ENCODE measurements at places on chromosomes 4 and X. TPM values are rescaled to one million over a fixed set of nuclear protein-coding genes. Genes with fewer than 3 reads are reported as not detected.
A peak's percentile ranks its signal among the peaks of the same experiment; 100 is the strongest.

DNA sequence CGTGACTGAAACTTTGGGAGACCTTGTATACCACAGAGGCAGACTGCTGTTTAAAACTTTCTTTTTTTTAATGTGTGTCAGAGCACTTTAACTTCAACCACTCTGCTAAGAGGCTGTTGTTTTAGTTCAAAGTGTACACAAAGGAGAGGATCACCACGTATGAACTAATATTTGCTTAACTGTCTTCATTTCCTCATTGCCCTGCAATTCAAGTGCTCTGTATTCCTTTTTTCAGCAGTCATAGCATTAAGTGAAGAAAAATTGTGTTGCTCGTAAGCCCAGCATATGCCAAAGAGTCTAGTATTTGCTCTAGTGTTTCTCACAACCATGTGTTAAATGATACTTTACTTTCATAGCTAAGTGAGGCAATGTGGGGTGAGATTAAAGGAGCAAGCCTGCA lies 63.0 kb upstream of the HHIP start:
- H3K27ac ChIP-seq: no peak overlapping the region
- H3K4me3 ChIP-seq: no peak overlapping the region
- no peak for DNase-seq
- H3K27me3 ChIP-seq: no peaks in the 10 kb centered on the region
- no peaks in the 10 kb centered on the region for H3K36me3 ChIP-seq
- no peaks in the 10 kb centered on the region for H3K4me1 ChIP-seq

DNA sequence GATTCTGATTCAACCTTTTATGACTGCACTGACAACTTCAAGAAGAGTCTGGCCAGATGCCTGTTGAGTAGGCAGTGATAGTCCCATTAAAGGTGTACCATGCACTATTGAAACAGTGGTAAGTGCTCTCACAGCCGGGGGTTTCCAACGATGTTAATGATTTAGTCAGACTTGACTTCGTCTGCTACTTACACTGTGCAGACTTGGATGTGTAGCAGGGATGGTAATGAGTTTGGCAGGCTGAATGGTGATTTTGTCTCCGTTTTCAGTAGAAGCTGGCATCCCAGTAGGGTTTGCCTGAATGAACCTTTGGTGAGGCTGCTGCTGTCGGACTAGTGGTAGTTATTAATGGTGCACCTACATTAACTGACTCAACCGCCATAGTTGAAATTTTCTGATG lies 52.0 kb upstream of the TMSB15B start:
- no peaks in the 10 kb centered on the region for H3K36me3 ChIP-seq
- no peak overlapping the region for H3K4me3 ChIP-seq
- no peaks in the 10 kb centered on the region for H3K4me1 ChIP-seq
- H3K27me3 ChIP-seq: no peaks in the 10 kb centered on the region

DNA sequence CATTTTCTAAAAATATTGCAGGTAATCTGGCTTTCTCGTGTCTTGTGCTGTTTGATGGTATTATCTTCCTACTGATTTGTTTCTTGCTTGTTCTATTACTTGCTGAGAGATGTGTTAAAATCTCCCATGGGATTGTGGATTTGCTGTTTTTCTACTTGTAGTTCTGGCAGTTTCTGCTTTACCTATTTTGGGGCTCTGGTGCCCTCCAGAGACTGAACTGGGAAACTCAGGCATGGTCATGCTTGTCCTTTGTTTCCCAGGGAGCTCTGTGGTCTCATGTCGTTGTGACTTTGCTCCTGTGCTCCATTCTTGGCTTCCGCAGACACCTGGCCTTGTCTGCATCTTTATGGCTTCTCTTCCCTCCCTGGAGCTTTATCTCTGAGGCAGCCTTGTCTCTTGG lies 39.5 kb downstream of the NSD2 start:
- no peaks in the 10 kb centered on the region for H3K36me3 ChIP-seq
- no peak overlapping the region for H3K4me3 ChIP-seq
- no peak for DNase-seq
- no peak overlapping the region for H3K27ac ChIP-seq
- H3K4me1 ChIP-seq: no peaks in the 10 kb centered on the region
- no peaks in the 10 kb centered on the region for H3K27me3 ChIP-seq

- peaks cover 12% of the 10 kb centered on the region for H3K4me1 ChIP-seq
- no peaks in the 10 kb centered on the region for H3K36me3 ChIP-seq
- peak overlapping the region; percentile 75 for H3K4me3 ChIP-seq
- peaks cover 17% of the 10 kb centered on the region for H3K27me3 ChIP-seq
Observed at GRCh38 chr4:186726426-186727168, 2.9 kb upstream of the FAT1 start.

DNA sequence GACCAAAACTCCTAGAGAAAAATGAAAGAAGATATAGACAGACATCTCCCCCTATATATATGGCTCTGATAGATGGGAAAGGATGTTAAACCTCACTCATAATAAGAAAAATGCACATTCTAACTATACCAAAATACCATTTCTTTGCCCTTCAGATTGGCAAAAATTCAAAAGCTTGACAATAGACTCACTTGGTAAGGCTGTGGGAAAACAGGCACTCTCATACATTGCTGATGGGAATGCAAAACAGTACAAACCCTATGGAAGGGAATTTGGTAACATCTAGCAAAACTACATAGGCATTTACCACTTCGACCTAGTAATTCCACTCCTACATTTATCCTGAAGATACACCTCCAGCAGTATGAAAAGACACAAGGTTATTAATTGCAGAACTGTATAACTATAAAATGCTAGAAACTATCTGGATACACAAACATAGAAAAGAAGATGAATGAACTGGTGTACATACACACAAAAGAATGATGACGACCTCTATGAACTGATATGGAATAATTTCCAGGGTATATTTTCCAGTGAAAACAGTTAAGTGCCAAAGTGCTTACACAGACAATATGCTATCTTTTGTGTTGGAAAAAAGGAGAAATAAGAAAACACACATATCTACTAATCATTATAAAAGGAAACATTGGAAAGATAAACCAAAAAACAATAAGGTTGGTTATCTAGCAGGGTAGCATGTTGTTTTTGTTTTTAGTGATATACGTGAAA lies 48.5 kb downstream of the WDFY3 start:
- H3K4me3 ChIP-seq: no peak overlapping the region
- peaks cover 46% of the 10 kb centered on the region for H3K4me1 ChIP-seq
- no peak for DNase-seq
- H3K27ac ChIP-seq: no peak overlapping the region
- no peaks in the 10 kb centered on the region for H3K36me3 ChIP-seq

DNA sequence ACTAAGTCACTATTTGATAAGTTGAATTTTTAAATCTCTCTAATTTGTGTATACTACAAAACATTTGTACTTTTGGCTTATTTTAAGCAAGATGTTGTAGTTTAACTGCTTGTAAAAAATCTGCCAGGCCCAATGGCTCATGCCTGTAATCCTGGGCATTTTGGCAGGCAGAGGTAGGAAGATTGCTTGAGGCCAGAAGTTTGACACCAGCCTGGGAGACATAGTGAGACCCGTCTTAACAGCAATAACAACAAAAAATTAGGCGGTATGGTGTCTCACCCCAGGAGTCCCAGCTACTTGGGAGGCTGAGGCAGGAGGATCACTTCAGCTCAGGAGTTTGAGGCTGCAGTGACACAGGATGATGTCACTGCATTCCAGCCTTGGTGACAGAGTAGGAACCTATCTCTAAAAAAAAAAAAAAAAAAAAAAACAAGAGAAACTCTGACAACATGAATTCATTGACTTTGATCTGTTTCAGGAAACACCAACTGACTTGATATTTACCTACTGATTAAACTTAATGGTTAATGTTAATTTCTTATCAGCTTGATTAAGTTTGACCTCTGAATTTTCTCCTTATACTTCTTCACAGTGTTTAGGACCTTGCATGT lies 8.9 kb downstream of the FHIP1A start:
- no peak for DNase-seq
- peak overlapping the region; percentile 48 for H3K27ac ChIP-seq
- no peaks in the 10 kb centered on the region for H3K36me3 ChIP-seq
- no peaks in the 10 kb centered on the region for H3K27me3 ChIP-seq
- peaks cover 88% of the 10 kb centered on the region for H3K4me1 ChIP-seq

GRCh38 chr4:166816890-166817289 lies 417.4 kb downstream of the SPOCK3 start:
- H3K4me3 ChIP-seq: no peak overlapping the region
- no peaks in the 10 kb centered on the region for H3K36me3 ChIP-seq
- H3K27me3 ChIP-seq: no peaks in the 10 kb centered on the region
- H3K27ac ChIP-seq: no peak overlapping the region

DNA sequence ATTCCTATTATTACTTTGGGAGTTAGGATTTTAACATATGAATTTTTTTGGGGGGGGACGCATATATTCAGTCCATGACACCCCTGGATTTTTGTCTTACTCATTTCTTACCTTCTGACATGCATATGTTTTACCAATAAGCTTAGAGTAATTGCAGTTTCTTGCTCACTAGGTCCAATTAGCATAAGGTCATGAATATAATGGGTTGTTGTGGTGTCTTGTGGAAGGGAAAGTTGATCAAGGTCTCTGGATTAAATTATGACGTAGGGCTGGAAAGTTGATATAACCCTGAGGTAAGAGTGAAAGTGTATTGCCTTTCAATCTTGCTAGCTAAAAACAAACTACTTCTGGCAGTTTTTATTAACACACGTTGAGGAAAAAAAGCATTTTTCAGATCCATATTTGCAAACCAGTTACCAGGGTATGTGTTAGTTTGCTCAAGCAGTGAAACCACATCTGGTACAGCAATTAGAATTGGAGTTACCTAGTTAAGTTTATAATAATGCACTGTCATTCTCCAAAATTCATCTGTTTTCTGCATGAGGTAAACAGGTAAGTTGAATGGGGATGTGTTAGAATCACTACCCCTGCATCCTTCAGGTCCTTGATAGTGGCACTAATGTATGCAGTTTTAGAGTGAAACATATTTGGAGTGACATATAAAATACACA lies 32.0 kb downstream of the STIM2 start:
- no peaks in the 10 kb centered on the region for H3K36me3 ChIP-seq
- H3K27ac ChIP-seq: no peak overlapping the region
- DNase-seq: no peak
- H3K4me3 ChIP-seq: no peak overlapping the region
- H3K4me1 ChIP-seq: peaks cover 6% of the 10 kb centered on the region

DNA sequence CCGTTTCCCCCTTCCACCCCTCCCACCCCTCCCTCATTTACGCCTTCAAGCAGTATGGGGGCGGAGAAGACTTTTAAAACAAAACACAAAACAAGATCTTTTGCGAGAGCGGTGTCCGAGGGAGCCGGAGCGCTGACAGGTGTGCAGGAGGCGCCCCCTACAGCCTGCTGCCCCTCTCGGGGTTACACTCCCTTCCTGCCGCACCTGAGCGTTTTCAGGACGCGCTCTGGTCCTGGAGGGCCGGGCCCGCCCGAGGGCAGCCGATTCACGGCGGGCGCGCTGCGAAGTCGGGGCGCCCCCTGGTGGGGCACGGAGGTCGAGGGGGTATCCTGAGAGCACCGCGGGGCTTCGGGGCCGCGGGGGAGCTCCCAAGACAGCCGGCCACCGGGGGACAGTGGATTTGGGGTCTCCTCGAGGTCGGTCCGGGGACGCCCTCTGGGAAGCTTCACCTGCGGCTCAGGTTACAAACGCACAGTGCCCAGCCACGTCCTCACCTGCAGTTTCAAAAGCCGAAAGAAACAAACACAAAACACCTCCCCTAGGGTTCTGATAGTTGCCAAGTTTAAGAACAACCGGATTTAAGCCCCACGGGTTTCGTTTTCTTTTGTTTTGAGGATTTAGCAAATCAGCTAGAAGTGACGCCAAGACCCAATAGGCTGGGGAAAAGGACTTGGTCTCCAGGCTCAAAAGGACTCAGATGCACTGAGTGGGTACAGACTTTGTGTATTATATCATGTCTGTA lies 8.0 kb upstream of the NEUROG2 start:
- H3K27ac ChIP-seq: no peak overlapping the region
- no peaks in the 10 kb centered on the region for H3K36me3 ChIP-seq
- peaks cover 15% of the 10 kb centered on the region for H3K4me1 ChIP-seq
- H3K4me3 ChIP-seq: peak overlapping the region; percentile 32
- peaks cover 65% of the 10 kb centered on the region for H3K27me3 ChIP-seq
- DNase-seq: no peak

GRCh38 chr4:34293459-34293858 lies 1950.9 kb downstream of the ARAP2 start:
- no peaks in the 10 kb centered on the region for H3K27me3 ChIP-seq
- no peaks in the 10 kb centered on the region for H3K36me3 ChIP-seq
- no peak for DNase-seq
- no peaks in the 10 kb centered on the region for H3K4me1 ChIP-seq
- H3K4me3 ChIP-seq: no peak overlapping the region

GRCh38 chrX:69280933-69281332 lies 115.7 kb upstream of the PJA1 start:
- H3K27ac ChIP-seq: no peak overlapping the region
- no peaks in the 10 kb centered on the region for H3K27me3 ChIP-seq
- no peak overlapping the region for H3K4me3 ChIP-seq
- no peaks in the 10 kb centered on the region for H3K36me3 ChIP-seq
- H3K4me1 ChIP-seq: no peaks in the 10 kb centered on the region

DNA sequence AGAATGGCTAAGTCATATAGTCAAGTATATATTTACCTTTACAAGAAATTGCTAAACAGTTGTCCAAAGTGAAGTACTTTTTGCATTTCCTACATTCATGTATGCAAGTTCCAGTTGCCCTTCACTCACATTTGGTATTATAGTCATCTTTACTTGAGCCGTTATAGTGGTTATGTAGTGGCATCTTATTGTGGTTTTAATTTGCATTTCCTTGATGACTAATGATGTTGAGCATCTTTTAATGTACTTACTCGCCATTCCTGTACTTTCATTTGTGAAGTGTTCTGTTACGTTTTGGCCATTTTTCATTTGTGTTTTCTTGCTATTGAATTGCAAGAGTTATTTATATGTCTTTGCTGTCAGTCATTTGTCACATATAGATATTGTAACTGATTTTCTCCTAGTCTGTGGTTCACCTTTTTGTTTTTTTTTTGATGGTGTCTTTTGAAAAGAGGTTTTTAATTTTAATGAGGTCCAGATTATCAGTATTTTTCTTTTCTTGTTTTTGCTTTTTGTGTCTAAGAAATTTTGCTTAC lies 27.6 kb downstream of the ARFIP1 start:
- no peaks in the 10 kb centered on the region for H3K36me3 ChIP-seq
- no peak overlapping the region for H3K27ac ChIP-seq
- H3K27me3 ChIP-seq: no peaks in the 10 kb centered on the region
- peaks cover 11% of the 10 kb centered on the region for H3K4me1 ChIP-seq
- DNase-seq: no peak

DNA sequence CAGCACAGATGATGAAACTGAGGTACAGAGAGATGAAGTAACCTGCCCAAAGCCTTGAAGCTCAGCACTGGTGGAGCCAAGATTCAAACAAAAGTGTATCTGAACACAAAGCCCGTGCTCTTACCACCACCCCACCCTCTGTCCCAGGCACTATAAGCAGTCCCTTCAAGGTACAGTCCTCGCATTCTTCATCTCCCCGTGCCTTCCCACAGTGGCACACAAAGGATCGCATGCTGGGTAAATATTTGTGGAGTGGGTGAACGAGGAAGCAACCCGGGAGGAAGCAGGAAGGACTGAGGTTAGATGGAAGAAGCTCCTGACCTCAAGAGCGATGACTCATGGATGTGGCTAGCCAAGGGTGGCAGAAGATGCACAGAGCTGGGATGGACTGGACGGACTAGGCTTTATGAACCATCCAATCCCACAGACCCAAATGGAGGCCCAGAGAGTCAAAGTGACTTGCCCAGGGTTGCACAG lies 18.4 kb downstream of the IQSEC2 start:
- H3K36me3 ChIP-seq: no peaks in the 10 kb centered on the region
- no peak for DNase-seq
- H3K27ac ChIP-seq: no peak overlapping the region
- H3K27me3 ChIP-seq: no peaks in the 10 kb centered on the region
- no peaks in the 10 kb centered on the region for H3K4me1 ChIP-seq
- no peak overlapping the region for H3K4me3 ChIP-seq

Gene GAGE1
- not detected for total RNA-seq

Gene ETNPPL
- not detected for total RNA-seq

Gene GPAT3
- 30.5 TPM for total RNA-seq

Gene VEGFD
- 16.8 TPM for total RNA-seq

Gene CPE
- total RNA-seq: 27.6 TPM

Gene C4orf50
- total RNA-seq: not detected
